ENCODE measurements at places on chromosomes 1 and 21.

GRCh38 chr21:42819861-42820615, 59.3 kb downstream of the WDR4 start:
- DNase-seq, result no peak

- no peak for DNase-seq
Measured at GRCh38 chr1:94772230-94772641, 47.9 kb upstream of the SLC44A3 start.

DNA sequence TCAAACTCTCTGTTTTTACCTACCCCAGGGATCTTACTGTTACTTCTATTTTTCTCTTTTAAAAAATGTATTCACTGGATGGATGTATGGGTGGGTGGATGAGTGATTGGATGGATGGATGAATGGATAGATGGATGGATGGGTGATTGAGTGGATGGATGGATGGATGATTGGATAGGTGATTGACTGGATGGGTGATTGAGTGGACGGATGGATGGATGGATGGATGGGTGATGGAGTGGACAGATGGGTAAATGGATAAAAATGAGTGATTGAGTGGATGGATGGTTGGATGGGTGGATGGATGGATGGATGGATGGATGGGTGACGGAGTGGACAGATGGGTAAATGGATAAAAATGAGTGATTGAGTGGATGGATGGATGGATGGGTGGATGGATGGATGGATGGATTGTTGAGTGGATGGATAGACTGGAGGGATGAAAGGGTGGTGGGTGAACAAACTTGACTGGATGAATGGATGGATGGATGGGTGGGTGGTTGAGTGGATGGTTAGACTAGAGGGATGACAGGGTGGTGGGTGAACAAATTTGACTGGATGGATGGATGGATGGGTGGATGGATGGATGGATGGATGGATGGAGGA, 118.0 kb upstream of the ZBTB40 start:
- no peak for DNase-seq

- no peak for DNase-seq
Measured at GRCh38 chr1:206491616-206492015, 15.7 kb upstream of the RASSF5 start.

DNA sequence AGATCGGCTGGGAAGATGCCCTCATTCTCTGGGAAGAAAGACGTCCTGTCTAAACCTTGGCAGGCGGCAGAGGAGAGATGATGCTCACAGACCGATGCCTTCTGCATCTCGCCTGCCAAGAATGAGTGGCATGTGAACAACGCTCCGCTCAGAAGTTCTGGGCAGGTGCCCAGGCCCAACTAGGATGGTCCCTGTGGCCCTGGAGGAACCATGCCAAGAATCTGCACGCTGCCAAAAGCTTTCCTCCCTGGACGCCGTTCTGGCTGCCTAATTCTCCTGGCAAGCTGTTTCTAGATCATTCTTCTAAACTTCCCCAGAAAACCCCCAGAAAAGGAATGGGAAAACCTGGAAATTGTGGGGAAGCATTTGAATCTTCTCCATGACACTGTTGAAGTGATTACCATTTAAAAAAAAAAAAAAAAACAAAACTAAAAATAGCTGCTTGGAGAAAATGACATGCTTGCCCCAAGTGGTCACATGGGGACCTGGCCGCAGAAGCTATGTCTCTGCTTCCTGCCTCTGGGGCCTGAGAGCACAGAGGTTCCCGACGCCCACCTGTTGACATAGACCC, 440.9 kb downstream of the PRDM2 start:
- DNase-seq, result peak; percentile 20

DNA sequence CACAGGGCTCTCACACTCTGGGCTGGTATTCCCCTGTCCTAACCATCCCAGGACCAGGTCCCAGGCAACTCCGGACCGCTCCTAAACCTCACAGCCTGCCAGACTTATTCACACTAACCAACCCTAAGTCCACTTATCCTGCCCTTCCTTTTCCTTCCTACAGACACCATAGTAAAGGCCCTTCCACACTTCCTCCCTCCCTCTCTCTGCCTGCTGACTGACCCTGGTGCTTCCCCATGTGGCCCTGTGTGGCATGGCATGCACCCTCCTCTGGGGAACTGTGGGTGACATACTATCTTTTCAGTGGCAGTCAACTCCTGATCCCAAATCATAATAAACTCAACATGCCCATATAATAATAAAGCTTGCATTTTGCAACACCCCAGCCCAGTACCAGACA, 155.1 kb upstream of the DNAH14 start:
- no peak for DNase-seq

DNA sequence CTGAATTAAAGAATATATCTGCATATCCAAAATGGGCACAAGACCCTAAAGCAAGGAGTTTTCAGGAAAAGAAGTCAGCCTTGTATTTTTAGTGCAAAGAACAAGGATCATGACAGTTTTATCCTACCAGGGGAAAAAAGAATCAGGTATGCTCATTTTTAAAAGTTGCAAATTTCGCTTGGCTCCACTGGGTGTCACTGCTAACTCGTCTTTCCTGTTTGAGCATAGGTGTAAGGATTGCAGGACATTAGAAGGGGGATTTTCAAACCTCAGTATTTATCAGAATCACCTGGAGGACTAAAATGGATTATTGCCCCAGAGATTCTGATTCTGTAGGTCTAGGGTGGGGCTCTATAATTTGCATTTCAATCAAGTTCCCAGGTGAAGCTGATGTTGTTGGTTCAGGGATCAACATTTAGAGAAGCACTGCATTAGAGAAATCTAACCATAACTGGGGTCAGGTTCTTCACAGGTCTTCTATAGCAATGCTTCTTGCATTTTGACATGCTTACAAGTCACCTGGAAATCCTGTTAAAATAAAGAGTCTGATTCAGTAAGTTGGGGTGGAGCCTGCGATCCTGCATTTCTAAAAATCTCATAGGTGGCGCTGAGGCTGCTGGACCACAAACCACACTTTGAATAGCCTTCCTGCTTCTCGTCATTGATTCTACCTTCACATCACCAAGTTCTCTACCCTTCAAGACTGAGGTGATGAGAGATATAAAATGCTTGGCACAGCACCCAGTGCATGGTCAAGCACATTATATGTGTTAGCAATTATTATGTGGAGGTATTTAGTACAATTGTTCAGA, 39.6 kb downstream of the NUF2 start:
- DNase-seq, result peak; percentile 2

DNA sequence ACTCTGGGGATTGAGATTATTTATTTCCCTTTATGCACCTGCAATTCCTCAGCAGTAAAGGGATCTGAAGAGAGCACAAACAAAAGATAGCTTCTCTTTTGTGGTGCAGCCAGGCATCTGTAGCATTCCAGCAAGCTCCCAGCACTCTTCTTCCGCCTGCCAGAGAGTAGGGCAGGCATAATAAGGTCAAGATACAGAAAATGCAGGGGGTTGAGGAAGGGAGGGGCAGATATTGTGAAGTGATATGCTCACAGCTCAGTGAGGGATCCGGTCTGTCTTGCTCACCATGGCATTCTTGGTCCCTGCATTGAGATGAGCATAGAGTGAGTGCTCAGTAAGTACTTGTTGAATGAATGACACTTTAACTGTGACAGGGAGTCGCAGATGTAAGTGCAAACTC, 23.9 kb downstream of the FASLG start:
- peak; percentile 12 for DNase-seq

GRCh38 chr1:179234863-179235262, 5.4 kb upstream of the ABL2 start:
- DNase-seq, result no peak
